Activated CD8-positive, alpha-beta memory T cell treated with anti-CD3 and anti-CD28 coated beads for 4 hours (primary cell): ENCODE measurements at places on chromosomes 12 and 14.

- no peak for DNase-seq
Measured at GRCh38 chr14:94635154-94635553, 23.0 kb downstream of the SERPINA3 start.

- no peak for DNase-seq
Measured at GRCh38 chr12:90010089-90010488, 301.5 kb upstream of the ATP2B1 start.

- DNase-seq = no peak
Measured at GRCh38 chr12:81668475-81668874, 90.7 kb downstream of the PPFIA2 start.

GRCh38 chr12:67957383-67957782 lies 31.9 kb upstream of the IFNG-AS1 start:
- DNase-seq = no peak

GRCh38 chr12:121812921-121813896 lies 9.4 kb downstream of the SETD1B start:
- DNase-seq = no peak

- DNase-seq = no peak
Measured at GRCh38 chr12:48023386-48023785, 19.1 kb upstream of the COL2A1 start.

DNA sequence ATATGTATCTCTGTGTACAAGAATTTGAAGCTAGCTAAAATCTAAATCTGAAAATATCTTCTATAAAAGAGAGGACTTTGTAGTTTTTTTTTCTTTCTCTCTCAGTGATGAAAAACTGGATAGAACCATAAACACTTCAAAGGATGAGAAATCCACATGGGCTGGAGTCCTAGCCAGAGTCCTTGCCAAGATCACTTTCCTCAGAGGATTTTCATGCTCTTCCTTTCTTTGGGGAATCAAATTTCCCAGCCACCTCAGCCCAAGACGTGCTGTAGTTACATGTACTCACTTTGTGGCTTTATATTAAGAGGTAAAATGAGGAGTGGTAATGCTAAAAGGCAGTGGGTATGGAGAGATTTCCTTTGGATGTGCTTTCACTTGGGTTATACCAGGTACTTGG lies 110.3 kb downstream of the SLC38A1 start:
- no peak for DNase-seq

DNA sequence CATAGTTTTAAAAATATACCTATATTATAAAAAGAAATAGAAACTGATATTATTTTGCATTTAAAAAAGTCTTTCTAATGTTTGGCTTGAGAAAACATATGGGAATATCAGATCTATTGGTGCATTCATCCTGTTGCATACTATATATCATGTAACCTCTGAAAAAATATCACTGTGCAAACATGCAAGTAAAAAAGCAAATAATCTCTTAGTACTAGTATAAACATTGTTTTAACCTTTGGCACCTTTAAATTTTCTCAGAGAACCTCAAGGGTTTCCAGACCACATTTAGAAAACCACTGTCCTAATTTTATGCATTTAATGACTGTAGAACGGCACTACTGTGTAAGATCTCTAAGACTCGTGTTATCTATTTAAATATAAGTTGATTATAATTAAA lies 416.8 kb downstream of the LRFN5 start:
- DNase-seq = no peak

- no peak for DNase-seq
Measured at GRCh38 chr14:51367600-51367931, 127.5 kb downstream of the TMX1 start.

GRCh38 chr14:104319491-104320241 lies 181.3 kb downstream of the KIF26A start:
- DNase-seq = no peak

- no peak for DNase-seq
Measured at GRCh38 chr14:26528415-26529182, 69.2 kb downstream of the NOVA1 start.

- peak; percentile 49 for DNase-seq
Measured at GRCh38 chr12:2795291-2796186, 769 bp downstream of the FKBP4 start.

DNA sequence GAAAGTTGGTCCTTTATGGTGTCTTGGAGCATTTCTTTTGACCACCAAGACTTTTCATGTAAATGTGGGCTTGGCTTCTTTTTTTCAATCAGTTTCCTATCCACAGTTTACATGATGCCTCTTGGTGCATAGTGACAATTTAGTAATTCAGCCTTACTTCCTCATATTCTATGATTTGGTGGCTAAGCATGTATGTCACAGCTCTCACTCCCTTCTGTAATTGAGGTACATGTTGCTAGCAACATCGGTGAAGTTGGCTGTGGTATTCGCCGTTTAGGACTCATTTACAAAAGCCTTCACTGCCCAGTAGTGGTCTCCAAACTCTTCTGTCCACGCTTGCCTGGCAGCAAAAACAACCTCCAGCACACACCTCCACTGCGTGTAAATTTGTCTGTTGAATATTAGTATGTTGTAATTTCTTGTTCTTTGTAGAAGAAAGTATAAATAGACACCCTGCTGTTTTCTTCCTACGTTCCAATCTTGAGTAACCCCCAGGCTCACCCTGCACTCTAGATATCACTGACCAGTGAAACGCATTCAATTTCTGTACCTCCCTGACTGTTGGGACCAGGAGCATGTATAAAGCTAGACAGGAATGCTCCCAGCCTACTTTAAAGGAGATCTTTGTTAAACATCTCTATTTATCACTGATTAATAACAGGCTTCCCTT lies 90.4 kb downstream of the PPP2R5C start:
- DNase-seq = no peak

DNA sequence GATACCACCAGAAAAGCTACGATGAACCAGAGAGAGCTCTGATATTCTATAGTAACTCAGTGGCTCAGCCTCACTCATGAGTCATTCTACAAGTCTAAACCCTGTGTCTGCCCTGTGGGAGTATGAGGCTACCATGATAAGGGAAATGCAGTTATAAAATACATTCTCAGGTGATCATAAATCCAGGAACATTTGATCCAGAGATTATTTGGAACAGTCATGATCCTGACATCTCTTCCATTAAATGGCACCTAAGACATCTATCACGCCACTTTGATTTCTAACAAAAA lies 202.6 kb upstream of the RASSF8 start:
- DNase-seq = no peak

DNA sequence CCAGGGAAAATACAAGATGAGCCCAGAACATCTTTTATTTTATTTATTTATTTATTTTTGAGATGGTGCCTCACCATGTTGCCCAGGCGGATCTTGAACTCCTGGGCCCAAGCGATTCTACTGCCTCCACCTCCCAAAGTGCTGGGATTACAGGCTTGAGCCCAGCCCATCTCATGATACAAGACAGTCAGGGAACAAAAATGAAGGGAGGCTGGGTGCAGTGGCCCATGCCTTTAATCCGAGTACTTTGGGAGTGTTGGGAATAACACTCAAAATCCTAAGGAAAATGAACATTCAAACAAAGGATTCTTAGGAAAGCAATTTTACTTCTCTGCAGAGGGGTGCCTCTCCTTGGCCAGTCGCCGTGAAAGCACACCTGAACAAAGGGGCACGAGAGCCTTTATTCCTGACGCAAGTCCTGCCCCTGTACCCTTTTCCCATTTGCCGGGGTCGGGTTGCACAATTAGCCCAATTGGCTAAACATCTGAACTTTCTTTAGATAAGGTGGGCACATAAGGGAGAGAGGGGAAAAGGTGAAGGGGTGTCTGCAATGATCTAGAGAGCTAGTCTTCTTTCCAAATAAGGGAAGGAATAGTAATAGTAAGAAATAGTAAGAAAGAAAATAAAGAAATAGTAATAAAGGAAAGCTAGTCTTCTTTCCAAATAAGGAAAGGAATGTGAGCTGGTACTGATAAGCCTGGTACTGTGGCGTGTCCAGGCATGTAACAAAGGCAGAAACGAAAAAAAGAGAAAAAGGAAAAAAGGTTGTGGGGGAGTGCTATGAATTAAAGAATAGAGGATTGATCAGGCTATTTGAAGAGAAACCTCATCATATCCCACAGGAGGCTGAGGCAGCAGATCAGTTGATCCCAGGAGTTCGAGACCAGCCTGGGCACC lies 13.4 kb downstream of the NCAPD2 start:
- DNase-seq = no peak

DNA sequence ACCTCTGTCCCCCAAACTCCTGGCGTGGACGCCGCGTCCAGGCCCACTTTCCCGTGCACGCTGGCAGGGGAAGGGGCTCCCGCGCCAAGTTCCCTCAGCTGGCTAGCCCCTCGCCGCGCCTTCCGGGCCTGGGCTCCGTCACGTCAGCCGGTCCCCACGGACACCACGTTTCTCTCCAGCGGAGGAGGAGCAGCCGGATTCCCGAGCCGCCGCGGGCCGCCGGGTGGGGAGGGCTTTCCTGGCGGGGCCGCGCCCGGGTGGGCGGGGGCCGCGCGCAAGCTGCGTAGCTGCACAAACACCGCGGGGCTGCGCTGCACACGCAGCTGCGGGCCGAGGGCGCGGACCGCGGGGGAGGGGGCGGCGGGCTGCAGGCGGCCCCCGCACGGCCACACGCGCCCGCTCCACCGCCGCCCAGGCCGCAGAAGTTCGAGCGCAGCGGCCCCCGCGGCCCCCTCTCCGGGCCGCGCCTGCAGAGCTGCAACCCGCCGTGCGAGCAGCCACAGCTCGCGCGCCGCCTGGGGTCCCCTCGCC lies 45.1 kb upstream of the PNMA1 start:
- DNase-seq = no peak

GRCh38 chr12:5733136-5733755 lies 211.8 kb downstream of the ANO2 start:
- DNase-seq = no peak

DNA sequence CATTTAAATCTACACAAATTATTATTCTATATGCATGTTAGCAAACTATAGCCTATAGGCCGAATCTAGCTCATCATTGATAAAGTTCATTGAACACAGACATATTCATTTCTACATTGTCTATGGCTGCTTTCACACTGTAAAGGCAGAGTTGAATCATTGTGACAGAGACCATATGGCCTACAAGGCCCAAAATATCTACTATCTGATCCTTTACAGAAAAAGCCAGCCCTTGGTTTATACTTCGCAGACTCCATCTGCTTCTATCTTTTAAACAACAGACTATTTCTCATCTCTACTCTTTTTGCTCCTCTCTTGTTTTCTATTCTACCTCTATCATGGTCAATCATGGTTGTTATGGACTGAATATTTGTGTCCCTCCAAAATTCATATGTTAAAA lies 190.7 kb downstream of the EXOC5 start:
- DNase-seq = no peak

DNA sequence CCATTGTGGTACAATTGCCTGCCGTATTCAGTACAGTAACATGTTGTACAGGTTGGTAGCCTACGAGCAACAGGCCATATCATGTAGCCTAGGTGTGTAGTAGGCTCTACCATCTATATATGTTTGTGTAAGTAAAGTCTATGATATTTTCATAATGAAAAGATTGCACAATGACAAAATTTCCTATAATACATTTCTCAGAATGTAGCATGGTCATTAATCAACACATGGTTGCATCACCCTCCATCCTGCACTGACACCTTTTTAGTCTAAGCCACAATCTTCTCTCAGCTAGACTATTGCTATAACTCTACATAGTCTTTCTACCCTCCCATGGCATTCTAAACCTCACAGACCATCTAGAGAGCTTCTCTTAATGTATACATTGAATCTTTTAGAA lies 158.5 kb upstream of the HMGA2 start:
- DNase-seq = no peak

DNA sequence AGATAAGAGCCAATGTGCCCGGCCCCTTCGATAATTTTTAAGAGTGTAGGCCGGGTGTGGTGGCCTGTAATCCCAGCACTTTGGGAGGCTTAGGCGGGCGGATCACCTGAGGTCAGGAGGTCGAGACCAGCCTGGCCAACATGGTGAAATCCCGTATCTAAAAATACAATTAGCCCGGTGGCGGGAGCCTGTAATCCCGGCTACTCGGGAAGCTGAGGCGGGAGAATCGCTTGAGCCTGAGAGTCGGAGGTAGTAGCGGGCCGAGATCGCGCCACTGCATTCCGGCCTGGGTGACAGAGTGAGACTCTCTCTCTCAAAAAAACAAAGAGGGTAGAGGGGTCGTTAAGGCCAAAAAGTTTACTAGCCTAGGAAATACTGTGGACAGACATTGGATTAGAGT lies 2.6 kb downstream of the KRAS start:
- no peak for DNase-seq

- DNase-seq = no peak
Measured at GRCh38 chr12:16329594-16329993, 17.9 kb upstream of the MGST1 start.

GRCh38 chr12:62931477-62931876 lies 3.5 kb downstream of the PPM1H start:
- DNase-seq = no peak

- no peak for DNase-seq
Measured at GRCh38 chr12:130644146-130644545, 72.0 kb downstream of the RIMBP2 start.

- no peak for DNase-seq
Measured at GRCh38 chr14:94164685-94165431, 9.3 kb upstream of the PPP4R4 start.

GRCh38 chr12:82745063-82745674 lies 58.5 kb downstream of the TMTC2 start:
- no peak for DNase-seq

DNA sequence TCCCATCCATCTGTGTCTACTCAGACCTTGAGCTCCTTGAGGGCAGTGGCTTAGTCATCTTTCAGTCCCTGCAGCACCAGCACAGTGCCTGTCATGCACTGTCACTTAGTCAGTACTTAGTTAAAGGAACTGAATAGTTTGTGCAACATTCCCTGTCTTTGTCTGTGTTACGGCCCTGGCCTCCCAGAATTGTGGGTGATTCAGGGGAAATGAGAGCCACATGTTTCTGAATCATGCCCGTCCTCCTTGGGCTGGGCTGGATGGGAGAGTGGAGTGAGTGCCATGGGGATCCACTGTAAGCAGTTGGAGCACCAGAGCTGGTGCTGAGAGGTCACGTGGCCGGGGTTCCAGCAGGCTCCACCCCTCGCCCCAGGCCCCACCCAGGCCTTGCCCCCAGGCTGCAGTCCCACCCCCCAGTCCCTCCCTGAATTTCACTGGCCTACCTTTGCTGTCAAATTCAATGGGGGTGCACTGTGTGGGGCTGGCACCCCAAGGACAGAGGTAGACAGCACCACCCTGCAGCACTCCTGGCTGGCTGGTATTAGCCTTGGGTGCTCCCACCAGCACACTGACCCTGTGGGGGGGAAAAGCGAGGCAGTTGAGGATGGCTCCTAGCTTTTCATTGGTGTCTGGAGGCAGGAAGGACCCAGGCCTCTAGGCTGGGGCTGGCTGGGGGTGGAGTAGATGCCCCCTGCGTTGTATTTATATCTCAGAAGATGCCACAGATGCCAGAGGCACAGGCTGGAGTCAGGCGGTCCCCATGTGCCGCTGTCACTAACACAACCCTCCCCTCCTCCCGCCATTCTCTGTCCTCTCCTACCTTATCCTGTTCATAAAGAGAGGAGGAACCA lies 7.5 kb downstream of the ITGA5 start:
- DNase-seq = no peak

DNA sequence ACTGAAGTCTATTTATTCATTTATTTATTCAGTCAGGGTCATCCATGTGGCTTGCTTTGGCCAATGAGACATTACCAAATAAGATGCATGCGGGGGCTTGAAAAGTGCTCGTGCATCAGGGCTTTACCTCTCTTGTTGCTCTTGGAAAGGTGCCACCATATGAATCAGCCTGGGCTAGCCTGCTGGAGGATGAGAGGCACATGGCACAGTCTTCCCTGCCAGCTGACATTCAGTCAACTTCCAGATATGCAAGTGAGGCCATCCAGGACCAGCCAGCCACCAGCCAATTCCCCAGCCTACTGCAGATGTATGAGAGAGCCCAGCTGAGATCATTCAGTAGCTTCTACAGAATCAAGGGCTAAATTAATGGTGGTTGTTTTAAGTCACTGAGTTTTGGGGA lies 105.2 kb upstream of the RPH3A start:
- no peak for DNase-seq

- DNase-seq = no peak
Measured at GRCh38 chr12:80837342-80837978, 100.3 kb downstream of the LIN7A start.
